Left renal pelvis (tissue), 4 donors: ENCODE measurements at places on chromosomes 5 and 9. TPM values are rescaled to one million over a fixed set of nuclear protein-coding genes. Genes with fewer than 3 reads are reported as not detected.

The PTPRD gene
- polyA plus RNA-seq: 119 TPM

The F12 gene
- polyA plus RNA-seq: 8.6 TPM

The MRPS27 gene
- 67.1 TPM for polyA plus RNA-seq

The ANKS6 gene
- 23.9 TPM for polyA plus RNA-seq

The NUTM2G gene
- 0.49 TPM for polyA plus RNA-seq

The CSF1R gene
- polyA plus RNA-seq: 17.4 TPM

The FOXD4L5 gene
- 0.11 TPM for polyA plus RNA-seq

The SYK gene
- 29.5 TPM for polyA plus RNA-seq
